ENCODE measurements at places on chromosomes 1 and 21. TPM values are rescaled to one million over a fixed set of nuclear protein-coding genes. Genes with fewer than 3 reads are reported as not detected.

The SLC5A9 gene
- polyA plus RNA-seq: not detected

The HSD3B2 gene
- polyA plus RNA-seq: not detected

The KCNA10 gene
- not detected for polyA plus RNA-seq

The OR6Y1 gene
- polyA plus RNA-seq: not detected

The DIO1 gene
- polyA plus RNA-seq: not detected

The SYTL1 gene
- 63.3 TPM for polyA plus RNA-seq

The OR14K1 gene
- polyA plus RNA-seq: not detected

The KISS1 gene
- not detected for polyA plus RNA-seq

The MPL gene
- not detected for polyA plus RNA-seq

The CFHR2 gene
- not detected for polyA plus RNA-seq

The MRPS14 gene
- 44.2 TPM for polyA plus RNA-seq

The SLAMF7 gene
- polyA plus RNA-seq: 5.3 TPM

The FLG2 gene
- polyA plus RNA-seq: not detected

The GSTM1 gene
- polyA plus RNA-seq: 49.8 TPM

The BGLAP gene
- polyA plus RNA-seq: not detected

The BLACAT1 gene
- not detected for polyA plus RNA-seq

The PODN gene
- not detected for polyA plus RNA-seq

The LMX1A gene
- not detected for polyA plus RNA-seq

The ELAPOR1 gene
- polyA plus RNA-seq: 0.65 TPM

The SH2D1B gene
- 0.32 TPM for polyA plus RNA-seq

The CELA3A gene
- not detected for polyA plus RNA-seq

The FABP3 gene
- not detected for polyA plus RNA-seq

The AADACL3 gene
- not detected for polyA plus RNA-seq

The USH2A gene
- not detected for polyA plus RNA-seq

The FCRL1 gene
- polyA plus RNA-seq: 294 TPM

The PLD5 gene
- polyA plus RNA-seq: 0.87 TPM

The MYOM3 gene
- polyA plus RNA-seq: not detected

The CYP4Z1 gene
- polyA plus RNA-seq: not detected

The LCE3E gene
- not detected for polyA plus RNA-seq

The CATSPERE gene
- 1.0 TPM for polyA plus RNA-seq

The CORT gene
- polyA plus RNA-seq: not detected

The TRNP1 gene
- not detected for polyA plus RNA-seq

The SPRR1B gene
- not detected for polyA plus RNA-seq

The PCP4 gene
- polyA plus RNA-seq: not detected

The ILDR2 gene
- polyA plus RNA-seq: not detected

The LHX8 gene
- not detected for polyA plus RNA-seq

The LCE2D gene
- not detected for polyA plus RNA-seq

The C1orf167 gene
- not detected for polyA plus RNA-seq

The VHLL gene
- polyA plus RNA-seq: not detected

The OR10J1 gene
- not detected for polyA plus RNA-seq

The MATN1 gene
- 0.27 TPM for polyA plus RNA-seq

The UBL4B gene
- polyA plus RNA-seq: not detected

The CLCN6 gene
- 1.9 TPM for polyA plus RNA-seq

The SOX13 gene
- polyA plus RNA-seq: not detected

The TEX38 gene
- polyA plus RNA-seq: not detected
